ENCODE measurements at places on chromosomes 1 and 21.

- no peak for DNase-seq
Measured at GRCh38 chr1:38819040-38819439, 40.5 kb downstream of the RRAGC start.

GRCh38 chr1:206579747-206580437 is 32.4 kb downstream of the EIF2D start:
- peak; percentile 54 for DNase-seq

- DNase-seq = no peak
Measured at GRCh38 chr21:43927591-43928221, 62.7 kb downstream of the AGPAT3 start.

- DNase-seq = no peak
Measured at GRCh38 chr1:227763246-227764018, 28.2 kb downstream of the SNAP47 start.

GRCh38 chr1:227225715-227226346 is 92.5 kb downstream of the CDC42BPA start:
- DNase-seq = peak; percentile 83

DNA sequence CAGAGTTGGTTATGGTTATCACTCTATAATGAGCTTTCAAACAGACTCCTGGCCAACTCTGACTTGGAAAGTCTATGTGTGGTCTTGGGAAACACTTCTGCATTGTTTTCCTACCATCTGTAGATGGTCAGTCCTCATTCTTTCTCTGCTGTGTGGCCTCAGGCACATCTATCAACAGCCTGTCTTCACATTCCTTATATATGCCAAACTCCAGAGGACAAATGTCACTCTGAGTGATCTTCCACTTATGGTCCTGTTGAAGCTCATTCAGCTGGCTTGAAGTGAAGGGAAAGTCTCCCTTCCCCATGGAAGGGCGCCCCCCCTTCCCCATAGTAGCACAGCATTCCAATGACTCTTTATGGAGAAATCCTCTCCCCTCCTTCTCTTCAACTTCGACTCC is 58.7 kb downstream of the VANGL2 start:
- DNase-seq = no peak

DNA sequence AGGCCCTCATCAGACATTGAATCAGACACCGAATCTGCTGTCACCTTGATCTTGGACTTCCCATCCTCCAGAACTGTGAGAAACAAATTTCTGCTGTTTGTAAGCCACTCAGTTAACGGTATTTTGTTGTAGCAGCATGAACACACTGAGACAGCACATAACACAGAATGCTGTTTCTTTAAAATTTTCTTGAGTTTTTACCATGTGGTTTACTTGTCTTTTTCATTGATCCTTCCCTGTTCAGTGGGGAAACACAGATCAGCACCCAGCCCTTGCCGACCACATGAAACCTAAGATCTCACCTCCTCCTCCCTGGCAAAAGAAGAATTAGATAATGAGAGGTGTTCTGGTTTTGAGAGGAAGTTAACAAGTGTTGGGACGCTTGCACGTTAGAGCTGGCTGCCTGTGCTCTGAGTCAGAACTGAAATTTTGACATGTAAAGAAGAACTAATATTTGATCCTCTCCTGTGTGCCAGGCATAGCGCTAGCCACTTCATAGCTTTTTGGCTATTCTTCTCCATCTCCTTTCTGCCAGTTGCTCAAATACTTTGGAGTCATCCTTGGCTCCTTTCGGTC is 179.6 kb downstream of the DHRS3 start:
- no peak for DNase-seq

- DNase-seq = no peak
Measured at GRCh38 chr1:218817691-218818465, 355.8 kb upstream of the LYPLAL1 start.

GRCh38 chr1:98940722-98941079 is 64.0 kb downstream of the PLPPR5 start:
- DNase-seq = peak; percentile 33

DNA sequence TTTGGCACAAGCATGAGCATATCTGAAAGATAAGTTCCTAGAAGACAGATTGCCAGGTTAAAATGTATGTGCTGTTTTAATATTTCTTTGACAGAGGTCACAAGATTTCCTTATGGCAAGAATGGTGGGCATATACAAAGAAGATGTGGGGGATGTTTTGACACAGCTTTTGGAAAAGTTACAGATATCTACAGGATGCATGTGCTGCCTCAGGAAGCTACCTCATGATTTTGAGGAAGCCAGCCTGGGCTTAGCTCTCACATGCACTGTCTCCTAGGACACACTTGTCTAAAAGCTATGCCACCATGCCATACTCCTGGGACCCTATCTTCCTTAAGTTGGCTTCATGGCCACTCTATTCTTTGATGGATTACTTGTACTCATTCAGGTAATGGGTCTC is 99.9 kb downstream of the C1orf94 start:
- DNase-seq = no peak

DNA sequence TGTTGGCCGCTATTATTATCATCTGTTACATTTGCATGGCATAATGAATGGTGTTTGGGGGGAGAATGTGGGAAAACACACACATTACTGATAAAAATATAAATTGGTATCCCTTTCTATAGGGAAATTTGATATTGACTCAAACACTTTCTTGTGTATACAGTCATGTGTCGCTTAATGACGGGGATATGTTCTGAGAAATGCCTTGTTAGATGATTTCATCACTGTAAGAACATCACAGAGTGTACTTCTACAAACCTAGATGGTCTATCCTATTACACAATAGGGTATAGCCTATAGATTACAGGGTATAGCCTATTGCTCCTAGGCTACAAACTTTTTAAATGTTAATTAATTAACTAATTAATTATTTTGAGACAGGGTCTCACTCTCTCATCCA is 67.2 kb upstream of the B3GALNT2 start:
- DNase-seq = no peak

DNA sequence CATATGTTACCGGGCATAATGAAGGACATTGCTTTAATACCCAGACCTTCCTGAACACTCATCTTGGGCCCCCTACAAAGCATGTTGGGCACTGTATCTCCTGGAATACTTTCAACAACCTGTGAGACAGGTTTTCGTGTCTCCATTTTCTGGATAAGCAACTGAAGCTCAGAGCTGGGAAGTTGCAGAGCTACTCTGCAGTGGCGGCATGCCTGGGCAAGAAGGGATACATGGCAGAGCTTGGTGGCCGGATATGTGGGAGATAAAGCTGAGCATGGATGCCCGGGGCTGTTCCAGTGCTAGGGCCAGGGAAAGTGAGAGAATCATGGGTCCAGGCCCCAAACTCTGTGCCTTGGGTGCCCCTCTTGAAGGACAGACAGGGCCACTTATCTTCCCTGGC is 71.6 kb upstream of the KCND3 start:
- no peak for DNase-seq

GRCh38 chr1:47507144-47507543 is 69.3 kb downstream of the FOXD2 start:
- DNase-seq = no peak

DNA sequence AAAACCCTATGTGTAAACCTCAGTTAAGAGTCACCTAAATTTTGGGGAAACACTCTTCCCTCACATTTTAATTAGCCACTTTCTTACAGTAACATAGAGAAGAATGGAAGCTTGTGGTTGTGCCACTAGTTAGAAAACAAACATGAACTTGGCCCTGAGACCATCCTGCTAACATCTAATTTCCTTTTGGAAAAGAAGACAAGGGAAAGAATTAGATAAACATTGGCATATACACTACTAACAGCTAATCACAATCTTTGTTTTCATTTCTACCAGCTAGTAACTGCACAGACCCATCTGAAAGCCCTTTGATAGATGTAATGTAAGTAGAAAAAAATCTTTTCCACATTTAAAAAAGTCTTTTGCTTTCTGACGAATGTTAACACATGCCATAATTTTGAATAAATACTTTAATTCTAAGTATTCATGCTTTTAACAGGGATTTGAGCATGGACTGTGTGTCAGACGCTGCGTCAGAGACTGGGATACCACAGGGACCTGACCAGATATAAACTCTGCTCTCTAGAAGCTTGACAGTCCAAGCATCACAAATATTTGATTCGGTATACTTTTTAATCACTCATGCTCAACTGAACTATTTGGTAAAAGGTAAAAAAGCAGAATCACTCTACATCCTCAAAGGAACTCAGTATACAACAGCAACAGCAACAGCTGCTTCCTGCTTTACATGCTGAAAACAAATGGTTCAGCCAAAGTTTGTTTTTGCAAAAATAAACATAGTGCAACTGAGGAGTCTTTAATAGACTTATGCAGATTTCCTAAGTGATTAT is 30.2 kb downstream of the DPH5 start:
- DNase-seq = no peak

GRCh38 chr1:19430121-19431068 is 54.9 kb downstream of the CAPZB start:
- peak; percentile 76 for DNase-seq

DNA sequence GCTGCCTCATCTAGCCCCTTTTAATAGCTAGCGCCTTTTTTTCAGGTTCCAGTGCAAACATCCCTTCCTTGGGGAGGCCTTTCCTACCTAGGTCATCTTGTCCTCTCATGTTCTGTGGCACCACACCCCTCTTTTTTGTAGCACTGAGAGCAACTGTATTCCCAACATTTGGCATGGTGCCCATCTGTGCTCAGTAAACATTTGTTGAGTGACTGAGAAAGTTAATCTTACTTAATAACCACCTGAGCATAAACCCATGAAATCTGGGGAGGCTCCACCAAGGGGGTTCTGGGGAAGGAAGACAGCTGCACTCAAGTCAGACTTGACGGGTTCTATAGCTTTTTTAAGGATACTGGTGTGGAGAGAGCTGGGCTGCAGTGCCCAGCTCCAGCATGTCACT is 90.0 kb downstream of the NOS1AP start:
- DNase-seq = no peak

DNA sequence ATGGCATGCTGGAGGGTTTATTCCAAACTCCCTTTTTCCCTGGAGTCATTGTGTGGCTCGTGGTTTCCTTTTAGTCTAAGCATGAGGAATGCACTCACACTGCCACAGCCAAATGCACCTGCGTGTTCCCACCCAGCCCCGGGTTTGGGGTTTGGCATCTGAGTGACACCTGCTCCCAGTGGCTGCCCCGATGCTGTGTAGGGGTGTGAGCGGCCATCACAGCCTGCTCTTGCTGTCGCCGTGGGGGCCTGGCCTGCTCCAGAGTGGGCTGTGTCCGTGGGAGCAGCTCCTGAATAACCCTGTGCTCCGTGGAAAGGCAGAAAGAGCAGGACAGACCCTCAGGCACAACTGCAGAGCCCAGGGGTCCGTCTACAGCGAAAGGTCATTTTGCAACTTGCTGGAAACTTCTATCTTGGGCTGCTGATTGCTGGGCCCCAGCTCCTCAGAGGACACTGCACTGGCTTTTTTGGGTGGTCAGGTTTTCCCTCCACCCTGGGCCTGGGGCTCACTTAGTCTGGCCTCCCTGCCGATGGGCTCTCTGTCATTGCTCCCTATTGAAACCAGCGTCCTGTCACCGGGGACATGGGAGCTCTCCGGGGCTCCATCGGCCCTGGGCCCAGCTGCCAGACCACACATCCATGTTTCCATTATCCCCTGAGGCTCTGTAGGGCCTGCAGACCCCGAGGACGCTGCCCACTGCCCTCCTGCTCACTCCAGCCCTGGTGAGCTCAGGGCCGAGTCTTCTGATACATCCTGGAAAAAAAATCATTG is 74.1 kb downstream of the AJAP1 start:
- DNase-seq = no peak

DNA sequence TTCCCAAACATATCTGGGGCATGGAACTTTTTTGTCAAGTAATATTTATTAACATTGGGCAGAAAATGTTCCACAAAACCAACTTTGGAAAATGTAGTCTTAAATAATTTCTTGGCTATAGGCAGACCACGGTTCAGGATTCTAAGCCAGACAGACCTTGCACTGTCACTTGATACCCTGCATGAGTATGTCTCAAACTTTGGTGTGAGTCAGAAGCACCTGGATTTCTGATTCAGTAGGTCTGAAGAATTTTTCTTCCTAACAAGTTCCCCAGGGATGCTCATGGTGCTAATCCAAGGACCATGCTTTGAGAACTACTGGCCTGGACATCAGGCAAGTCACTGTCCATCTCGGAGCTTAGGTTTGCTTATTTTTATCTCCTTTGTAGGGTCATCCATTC is 562.0 kb downstream of the PLPP3 start:
- DNase-seq = no peak

- DNase-seq = no peak
Measured at GRCh38 chr1:187621951-187622350, 793.2 kb downstream of the PLA2G4A start.

DNA sequence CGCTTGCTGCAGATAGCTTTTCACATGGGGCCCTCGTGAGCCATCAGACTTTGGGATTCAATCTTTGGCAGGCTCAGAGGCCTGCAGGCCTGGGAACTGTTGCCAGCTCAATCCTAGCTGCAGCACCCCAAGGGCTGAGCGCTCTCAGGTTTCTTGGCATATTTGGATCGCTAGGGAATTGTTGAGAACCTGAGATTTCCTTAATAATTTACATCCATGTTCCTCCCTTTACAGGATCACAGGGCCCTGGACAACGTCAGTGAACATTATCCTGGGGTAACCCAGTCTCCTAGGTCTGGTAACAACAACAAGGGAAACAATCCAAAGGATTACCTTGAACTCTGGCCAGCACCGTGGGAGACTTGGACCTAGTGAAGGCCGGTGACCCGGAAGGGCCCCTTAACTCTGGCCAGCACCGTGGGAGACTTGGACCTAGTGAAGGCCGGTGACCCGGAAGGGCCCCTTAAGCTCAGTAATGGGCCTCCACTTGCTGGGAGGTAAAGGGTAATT is 49.3 kb upstream of the NEK2 start:
- no peak for DNase-seq

DNA sequence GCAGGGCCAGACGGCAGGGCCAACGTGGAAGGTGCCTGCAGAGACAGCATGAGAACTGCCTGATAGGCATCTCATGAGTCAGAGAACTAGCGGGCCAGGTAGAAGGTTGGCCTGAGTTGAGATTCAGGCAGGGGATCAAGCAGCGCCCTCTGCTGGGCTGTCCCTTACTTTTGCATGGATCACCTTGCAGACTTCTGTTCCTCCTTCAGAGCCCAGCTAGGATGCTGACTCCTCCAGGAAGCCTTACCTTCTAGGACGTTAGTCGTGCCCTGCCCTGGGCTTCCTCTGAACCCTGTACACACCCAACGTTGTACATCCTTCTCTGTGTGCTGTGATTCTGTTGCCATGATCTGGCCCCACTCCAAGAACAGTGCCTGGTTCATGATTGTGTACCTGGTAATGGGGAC is 231.3 kb upstream of the VAMP3 start:
- peak; percentile 21 for DNase-seq

GRCh38 chr1:27113861-27114260 is 41.1 kb downstream of the SLC9A1 start:
- DNase-seq = no peak

DNA sequence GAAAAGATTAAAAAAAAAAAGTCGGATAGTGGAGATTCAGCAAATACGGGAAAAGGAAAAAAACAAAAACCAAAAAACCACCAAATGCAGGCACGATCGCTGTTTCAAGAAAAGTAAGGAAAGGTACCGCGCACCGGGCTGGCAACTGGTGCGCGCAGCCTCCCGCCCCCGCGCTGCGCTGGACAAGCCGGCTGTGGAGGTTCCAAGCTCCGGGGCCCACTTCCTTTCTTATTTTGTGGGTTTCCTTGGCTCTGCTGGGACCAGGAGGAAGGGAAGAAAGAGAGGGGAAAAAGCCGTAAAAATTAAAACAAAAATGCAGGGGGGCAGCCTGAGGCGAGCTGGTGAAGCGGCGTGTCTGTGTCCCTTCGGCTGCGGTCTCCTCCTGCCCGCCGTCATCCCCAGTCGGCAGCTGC is 233 bp downstream of the ADAMTS5 start:
- DNase-seq = no peak
